ENCODE measurements at places on chromosomes 1 and 21. TPM values are rescaled to one million over a fixed set of nuclear protein-coding genes. Genes with fewer than 3 reads are reported as not detected.

DNA sequence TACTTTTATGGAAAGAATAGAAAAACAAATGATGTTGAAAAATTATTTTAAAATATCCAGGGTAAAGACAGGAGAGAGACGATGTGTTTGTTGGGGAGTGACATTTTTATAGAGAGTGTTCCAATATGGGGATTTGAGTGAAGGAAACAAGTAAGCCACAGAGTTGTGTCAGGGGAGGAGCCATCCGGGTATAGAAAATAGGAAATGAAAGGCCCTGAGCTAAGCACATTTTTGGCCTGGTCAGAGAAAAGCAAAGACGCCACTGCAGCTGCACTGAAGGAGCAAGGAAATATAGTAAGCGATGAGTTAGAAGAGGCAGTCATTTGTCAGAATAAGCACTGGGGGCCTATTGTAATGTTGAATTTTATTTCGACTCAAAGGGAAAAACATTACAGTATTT lies 107.3 kb upstream of the ADGRL4 start:
- no peak for DNase-seq

Gene PRAMEF7
- polyA plus RNA-seq: not detected

DNA sequence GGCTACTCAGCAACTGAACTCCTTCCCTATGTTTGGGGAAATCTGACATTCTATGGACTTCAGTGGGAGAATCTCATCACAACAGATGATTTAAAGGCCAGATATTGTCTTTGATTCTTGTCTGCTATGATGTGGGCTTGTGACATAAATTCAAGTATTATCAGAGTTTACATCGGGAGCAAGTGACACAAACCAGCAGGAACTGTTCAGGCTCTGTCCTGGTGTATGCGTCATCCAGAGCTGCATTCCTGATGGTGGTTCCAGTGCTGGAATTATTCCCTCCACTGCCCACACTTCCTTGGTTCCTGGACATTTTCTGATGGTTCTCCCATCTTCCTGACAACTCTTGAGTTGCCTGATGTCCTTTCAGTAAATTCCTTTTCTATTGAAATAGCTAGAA lies 10.8 kb upstream of the LSM10 start:
- no peak for DNase-seq

Gene CRYAA
- not detected for polyA plus RNA-seq

DNA sequence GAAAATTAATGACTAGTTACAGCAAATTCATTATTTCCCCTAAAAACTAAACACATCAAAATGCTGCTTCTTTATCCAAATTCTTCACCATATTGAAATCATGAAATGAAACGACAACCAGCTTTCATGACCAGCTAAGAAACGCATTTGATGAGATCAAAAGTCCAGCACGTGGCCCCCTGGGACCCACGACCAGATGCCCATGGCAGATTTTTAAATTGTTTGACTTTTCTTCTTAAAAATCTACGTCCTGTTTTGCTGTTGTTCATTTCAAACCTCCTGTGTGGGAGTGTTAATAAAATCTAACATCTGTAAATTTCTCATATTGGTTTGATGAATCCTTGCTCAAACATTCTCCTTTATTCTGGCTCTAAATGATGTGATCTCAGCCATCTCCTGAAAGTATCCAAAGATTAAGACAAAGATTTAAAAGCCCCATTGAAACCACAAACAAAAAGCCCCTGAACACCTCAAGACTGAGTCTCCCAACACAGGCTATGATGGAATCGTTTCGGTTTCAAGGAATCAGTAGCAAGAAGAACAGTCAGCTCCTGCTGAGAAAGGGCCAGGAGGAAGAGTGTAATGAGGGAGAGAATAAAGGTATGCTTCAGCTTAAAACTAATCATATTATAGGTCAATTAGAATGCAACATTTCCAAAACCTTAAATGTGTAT lies 523.6 kb downstream of the SMYD3 start:
- DNase-seq: no peak

GRCh38 chr1:234926559-234927311 lies 201.9 kb downstream of the TOMM20 start:
- peak; percentile 30 for DNase-seq

- DNase-seq: no peak
Measured at GRCh38 chr1:174786760-174787159, 213.0 kb upstream of the CACYBP start.

DNA sequence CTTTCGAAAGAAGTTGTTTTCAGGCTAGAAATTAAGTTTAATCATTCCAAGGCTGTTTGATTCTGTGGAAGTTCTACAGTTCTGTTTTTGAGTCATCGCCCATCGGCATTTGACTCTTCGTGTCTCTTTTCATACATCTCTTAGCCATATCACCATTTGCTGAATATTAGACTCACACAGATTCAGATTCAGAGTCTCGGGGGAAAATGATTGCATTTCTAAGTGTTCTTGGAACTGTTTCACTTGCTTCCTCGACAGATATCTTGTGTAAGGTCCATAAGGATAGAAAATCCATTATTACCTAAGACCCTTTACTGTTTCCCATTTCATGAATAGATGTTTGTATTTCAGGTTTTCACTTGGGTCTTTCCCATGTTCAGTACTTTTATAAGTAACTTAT lies 237.0 kb upstream of the SGIP1 start:
- DNase-seq: no peak

Gene TNFRSF14
- 62.5 TPM for polyA plus RNA-seq

DNA sequence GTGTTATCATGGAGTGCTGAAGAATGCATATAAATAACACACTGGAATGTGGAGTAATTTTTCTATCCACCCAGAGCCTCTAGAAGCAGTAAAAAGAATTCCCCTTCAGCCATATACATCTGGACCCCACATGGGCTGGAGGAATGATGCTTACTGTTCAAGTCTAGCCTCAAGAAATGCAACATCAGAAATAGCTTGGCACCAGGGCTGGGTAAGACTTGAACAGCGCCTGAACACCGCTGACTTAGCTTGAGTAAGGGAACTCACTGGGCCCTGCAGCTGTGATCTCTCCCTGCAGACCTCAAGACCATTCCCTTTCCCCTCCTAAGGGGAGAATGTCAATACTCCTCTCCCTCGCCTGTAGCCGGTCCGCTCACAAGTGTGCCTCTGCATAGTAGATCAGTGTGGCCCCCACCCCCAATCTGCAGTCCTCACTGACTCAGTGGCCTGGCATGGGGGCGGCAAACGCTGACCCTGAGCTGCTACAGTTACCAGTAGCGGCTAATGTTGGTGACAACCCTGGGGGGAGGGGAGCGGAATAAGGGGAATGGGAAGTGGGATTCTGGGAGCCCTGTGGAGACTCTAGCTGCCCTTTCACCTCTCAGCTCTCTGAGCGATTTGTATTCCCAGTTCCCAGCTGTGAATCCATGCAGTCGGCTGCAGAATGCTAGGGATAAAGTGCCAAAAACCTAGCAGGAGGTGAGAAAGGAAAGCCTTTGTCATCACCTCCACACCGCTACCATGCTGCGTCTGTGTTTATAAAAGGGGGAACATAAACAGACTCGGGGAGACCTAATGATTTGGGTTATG lies 483.9 kb downstream of the DISC1 start:
- no peak for DNase-seq

Gene MARCKSL1
- polyA plus RNA-seq: 318 TPM

DNA sequence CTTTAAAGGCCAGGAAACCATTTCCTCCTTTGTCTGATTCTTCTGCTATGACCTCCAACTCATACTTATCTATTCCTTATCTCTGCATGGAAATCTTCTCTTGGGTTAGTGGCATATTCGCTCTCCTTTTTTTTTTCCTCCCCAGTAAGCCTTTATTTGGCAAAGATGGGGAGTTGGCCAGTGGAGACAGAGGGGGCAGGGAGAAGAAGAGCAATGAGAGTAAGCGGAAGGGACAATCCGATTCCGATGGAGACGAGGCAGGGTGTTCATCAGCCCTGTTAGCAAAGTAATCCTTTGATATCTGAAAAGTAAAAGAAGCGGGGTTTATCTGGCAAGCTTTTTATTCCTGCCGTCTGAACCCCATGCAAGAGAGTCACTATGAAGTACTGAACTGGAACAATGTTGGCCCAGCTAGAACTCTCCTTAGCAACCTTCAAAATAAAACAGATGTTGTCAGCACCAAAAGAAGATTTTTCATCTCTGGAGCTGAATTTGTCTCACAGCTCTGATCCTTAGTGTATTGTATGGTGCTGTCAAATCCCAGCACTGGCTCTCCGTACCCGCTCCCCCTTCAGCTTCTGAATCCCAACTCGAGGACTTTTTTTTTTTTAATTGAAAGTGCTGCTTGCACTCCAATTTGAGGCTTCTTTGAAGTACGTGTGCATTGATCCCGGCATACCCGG lies 40.9 kb downstream of the PTGFRN start:
- no peak for DNase-seq

DNA sequence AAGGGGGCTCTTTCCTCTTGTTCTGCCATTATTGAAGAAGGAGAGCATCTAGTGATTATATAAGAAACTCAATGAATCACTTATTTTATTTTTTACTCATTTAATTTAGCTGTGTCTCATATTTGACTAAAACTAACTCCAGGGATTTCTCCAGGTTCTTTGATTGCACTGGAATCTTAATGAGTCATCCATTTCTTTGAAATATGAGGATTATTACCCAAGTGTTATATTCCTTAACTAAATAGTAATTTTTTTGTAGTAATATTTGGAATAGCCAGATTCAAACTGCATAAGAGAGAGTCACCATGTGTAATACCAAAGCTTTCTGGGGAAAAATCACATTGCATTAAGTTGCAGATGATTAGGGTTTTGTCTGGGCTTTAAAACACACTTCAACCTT lies 59.5 kb downstream of the NTMT2 start:
- no peak for DNase-seq

GRCh38 chr1:69686367-69686984 lies 118.8 kb downstream of the LRRC7 start:
- no peak for DNase-seq

Data from endothelial cell of umbilical vein (primary cell).